ENCODE measurements at places on chromosomes 7 and 10.

- DNase-seq = no peak
Measured at GRCh38 chr10:62266611-62267010, 2.0 kb downstream of the RTKN2 start.

- no peak for DNase-seq
Measured at GRCh38 chr10:21519941-21520436, 5.5 kb downstream of the SKIDA1 start.

- DNase-seq = no peak
Measured at GRCh38 chr7:138204285-138204981, 128.2 kb downstream of the AKR1D1 start.

DNA sequence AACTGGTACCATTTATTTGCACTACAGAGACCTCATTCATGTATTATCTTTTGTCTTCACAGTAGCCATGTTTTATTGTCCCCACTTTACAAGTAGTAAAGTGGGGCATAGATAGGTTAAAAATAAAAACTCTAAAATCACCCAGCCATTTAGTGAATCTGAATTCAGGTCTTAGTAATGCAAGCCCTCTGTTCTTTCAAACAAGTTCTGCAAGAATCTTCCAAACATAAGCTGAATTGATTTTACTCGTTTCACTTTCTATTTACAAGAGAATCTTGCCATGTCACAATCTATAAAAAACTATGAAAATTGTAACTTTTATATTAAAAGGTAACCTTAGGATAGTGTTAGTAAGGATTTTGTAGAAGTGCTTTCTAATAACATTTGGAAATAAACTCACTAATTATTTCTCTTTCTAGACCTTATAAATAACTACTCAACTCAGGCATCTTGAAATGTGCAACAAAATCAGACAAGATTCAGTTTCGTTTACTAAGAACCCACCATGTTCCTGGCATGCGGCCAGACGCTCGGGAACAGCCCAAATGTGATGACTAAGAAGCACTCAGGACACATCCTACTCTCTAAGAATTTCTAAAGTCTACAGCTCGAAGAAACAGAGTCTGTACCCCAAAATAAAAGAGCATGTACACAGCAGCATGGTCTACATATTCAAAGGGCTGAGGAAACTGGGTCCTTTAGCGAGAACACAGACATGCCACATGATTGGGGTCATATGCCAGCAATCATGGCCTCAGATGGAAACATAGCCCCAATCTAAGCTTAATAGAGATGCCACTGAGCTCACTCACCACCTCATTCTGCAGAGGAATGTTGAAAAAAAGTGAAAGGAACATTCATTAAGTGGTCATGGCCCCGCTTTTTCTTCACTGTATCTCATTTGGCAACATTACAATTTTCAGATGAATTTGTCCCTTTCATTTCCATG lies 167.6 kb downstream of the AMPH start:
- peak; percentile 28 for DNase-seq

- DNase-seq = no peak
Measured at GRCh38 chr10:72110673-72111401, 22.5 kb upstream of the SPOCK2 start.

- no peak for DNase-seq
Measured at GRCh38 chr10:29751684-29752083, 116.9 kb upstream of the SVIL start.

GRCh38 chr7:155084969-155085368 lies 14.8 kb downstream of the HTR5A start:
- no peak for DNase-seq

- DNase-seq = peak; percentile 15
Measured at GRCh38 chr7:159227433-159227832, 82.8 kb upstream of the VIPR2 start.

DNA sequence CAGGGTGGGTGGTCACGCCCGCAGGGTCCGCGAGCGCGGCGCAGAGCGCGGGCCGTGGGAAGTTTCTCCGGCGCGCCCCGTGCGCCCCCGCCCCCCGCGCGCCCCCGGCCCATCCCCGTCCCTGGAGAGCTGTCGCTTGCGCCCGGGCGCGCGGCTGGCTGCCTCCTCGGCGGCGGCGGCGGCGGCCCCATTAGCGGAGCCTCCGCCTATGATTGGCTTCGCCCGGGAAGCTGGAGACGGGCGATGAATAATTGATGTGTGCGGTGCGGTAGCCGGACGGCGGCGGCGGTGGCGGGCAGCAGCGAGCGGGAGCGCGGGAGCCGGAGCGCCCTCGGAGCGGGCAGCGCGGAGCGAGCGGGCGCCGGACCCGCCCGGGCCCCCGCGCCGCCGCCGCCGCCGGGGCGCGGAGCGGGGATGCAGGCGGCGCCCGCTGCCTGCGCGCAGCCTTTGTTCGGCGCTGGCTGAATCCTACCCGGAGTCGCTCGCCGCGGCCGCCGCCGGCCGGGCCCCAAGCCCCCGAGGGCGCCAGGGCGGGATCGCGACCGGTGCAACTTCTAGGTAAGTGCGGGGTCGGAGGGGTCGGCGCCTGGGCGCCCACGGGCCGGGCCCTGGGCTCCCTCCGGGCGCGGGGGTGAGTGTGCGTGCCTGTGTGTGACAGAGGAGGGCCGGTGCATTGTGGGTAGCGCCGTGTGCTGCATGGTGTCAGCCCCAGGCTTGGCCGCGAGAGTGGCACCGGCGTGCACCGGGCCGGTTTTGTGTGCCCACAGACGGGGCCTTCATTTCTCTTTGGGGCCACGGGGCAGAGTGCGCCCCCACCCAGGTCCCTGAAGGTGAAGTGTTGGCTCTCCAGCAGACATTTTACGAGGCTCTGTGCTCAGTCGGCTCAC lies 103.8 kb upstream of the PPIF start:
- no peak for DNase-seq

DNA sequence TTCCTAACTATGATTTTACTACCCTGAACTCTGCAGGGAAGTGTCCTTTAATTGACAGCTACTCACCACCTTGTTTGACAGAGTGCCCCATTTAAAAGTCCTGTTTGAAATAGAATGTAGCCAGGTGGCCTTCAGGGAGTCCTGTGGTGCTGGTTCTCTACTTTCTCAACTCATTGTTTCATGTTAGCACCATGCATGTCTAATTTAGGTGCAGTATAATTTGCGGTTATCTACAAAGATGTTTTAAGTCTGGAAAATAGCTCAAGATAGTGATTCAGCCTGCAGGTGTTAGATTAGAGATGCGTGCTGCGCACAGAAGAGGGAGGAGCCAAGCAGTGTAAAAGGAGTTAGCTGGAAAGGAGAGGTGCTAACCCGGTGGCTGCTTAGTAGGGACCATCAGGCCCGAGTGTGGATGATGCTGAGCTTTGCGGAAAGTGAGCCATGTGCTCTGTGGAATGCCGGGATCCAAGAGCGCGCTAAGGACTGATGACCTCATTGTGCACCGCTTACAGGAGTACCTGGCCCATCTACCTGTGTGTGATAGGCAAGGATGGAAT lies 1.2 kb downstream of the CCM2 start:
- no peak for DNase-seq

DNA sequence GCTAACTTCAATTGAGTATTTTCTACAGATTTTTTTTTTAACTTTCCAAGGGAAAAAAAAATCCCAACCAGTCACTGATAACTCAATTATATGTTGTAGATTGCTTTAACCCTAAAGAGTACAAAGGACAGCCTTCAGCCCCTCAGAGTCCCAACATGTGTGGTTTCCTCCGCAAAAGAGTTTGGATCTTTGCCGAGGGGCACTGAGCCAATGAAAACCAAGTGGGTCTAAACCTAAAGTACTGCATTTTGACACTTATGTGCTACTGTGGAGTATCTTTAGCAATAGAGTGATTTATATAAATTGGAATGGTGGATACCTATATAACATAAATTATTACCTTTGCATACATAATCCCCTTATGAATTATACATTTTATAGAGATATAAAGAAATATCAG lies 91.5 kb downstream of the SEMA3D start:
- no peak for DNase-seq

Measured in COLO829 (cell line).